T follicular helper cell (primary cell): ENCODE measurements at places on chromosomes 2 and 18.

DNA sequence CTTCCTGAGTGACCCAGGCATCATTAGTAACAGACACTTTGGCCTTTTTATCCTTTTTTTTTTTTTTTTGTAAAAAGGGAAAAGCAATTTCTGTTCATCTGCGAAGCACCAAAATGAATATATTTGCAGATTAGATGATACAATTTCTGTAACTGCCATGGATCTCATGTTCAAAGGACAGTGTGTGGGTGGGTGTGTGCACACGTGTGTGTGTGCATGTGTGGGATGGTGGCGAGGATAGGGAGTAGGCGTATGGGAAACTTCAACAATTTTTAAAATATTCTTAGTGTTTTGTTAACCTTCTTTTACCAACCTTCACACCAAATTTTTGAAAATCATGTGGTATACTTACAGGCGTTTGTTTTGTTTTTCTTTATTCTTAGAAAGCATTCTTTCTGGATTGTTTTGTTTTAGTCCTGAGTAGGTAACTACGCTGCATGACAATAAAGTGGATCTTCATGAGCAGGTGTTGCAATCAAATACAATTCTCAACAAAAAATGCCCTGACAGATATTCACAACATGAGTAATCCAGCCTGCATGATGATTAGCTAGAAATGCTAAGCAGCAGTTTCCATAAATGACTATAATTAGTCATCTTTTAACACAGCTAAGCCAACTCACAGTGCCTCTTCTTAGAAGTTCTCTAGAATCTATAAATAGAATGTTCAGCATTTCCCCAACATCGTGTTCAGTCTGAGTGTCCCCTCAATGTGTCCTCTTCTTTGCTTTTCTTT is 53.5 kb upstream of the RMDN2 start:
- DNase-seq = no peak

DNA sequence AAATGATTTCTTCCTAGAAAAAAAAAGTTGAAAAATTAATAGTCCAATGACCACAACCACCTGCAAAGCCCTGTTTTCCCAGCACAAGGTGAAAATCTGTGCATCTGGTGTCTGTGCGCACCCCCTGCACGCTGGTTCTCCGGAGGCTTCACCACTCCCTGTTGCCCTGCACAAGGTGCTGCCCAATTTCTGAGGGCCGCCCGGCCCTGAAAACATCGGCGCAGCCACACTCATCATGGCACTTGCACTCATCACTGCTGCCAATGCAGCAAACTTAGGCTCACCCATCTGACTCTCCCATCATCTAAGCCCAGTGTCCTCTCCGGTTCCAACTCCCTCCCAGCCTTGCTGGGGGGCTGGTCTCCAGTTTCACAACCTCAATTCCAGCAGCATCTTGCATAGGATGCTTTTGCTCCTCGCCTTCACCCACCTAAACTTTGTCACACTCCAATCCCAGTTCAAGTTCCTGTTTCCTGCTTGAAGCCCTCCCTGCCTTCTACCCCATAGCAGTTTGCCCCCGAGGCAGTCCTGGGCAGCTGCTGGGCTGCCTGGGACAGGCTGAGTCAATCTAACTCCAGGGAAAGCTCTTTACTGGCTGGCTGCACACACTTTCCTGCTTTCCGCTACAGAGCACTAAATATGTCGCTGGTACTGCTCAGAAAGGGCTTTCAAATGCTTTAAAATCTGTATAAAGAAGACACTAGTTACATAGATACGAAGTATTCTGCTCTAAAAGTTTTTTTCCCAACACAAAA is 522.5 kb upstream of the ID2 start:
- DNase-seq = no peak

GRCh38 chr2:99602476-99602875 is 112.7 kb upstream of the REV1 start:
- DNase-seq = no peak

DNA sequence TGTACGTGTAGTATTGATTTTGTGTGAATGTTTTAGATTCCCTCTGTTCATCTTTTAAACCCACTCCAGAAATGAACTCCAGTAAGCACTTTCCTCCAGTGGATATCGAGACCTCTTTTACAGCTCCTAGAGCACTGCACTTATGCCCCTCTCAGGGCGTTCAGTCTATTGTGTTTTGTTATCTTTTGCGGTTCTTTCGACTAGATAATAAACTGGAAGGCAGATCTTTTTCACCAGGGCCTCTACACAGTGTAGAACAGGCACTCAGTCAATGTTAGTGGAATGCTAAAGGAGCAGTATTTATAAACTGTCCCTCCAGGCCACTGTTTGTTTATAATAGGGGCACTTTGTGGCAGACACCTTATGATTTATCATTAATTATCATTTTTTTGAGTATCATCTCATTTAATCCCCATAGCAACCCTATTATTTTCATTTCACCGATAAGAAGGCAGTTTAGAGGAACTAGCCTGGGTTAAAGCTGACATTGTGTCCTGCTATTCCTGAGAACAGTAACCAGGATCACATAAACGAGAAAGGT is 742 bp upstream of the SOS1 start:
- no peak for DNase-seq
